ENCODE measurements at places on chromosomes 6 and 20. TPM values are rescaled to one million over a fixed set of nuclear protein-coding genes. Genes with fewer than 3 reads are reported as not detected.

The LY6G6D gene
- not detected for total RNA-seq

The SIRPB2 gene
- total RNA-seq = not detected

The COL21A1 gene
- not detected for total RNA-seq

The EFCAB8 gene
- not detected for total RNA-seq

The GCM1 gene
- total RNA-seq = not detected

The CLIC5 gene
- 0.08 TPM for total RNA-seq

The CTCFL gene
- total RNA-seq = not detected

The GJA10 gene
- not detected for total RNA-seq

DNA sequence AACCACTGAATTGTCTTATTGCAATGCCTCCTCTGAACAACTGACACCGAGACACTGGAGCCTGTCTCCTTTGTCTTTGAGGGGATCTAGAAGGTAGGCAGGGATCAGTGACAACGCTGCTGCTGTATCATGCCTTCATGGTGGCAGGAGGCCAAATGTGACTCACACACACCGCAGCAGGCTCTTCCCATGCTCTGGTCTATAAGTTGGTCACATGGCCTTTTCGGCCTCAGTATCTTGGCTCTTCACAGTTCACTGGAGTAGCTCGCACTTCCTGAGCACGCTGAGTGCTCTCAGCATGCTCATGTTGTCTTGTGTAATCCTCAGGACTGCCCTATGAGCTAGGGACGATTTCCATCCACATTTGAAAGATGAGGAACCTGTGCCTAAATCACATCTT lies 167.4 kb upstream of the PCSK2 start:
- DNase-seq = no peak

- DNase-seq = no peak
Measured at GRCh38 chr6:28884423-28885131, 39.2 kb downstream of the TRIM27 start.

- no peak for DNase-seq
Measured at GRCh38 chr6:89941031-89941762, 46.9 kb downstream of the GJA10 start.

DNA sequence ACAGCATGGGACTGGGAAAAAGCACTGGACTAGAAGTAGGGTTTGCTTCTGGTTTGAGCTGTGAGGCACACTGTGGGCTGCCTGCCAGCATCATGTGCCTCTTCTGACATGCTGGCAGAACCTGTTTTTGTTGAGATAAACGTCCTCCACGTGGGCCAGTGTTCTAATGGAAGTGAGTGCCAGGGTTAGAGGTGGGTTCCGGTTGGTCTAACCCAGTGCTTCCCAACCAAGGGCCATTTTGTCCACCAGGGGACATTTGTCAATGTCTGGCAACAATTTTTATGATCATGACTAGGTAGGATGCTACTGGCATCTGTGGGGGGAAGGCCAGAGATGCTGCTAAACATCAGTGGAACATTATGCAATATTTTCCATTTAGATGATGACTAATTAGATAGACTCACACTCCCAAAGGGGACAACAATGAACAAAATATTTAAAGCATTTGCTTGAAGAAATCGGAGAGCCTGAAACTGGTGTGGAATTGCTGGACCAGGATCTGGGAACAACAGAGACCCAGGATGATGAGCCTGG lies 7.8 kb upstream of the APMAP start:
- DNase-seq = no peak

DNA sequence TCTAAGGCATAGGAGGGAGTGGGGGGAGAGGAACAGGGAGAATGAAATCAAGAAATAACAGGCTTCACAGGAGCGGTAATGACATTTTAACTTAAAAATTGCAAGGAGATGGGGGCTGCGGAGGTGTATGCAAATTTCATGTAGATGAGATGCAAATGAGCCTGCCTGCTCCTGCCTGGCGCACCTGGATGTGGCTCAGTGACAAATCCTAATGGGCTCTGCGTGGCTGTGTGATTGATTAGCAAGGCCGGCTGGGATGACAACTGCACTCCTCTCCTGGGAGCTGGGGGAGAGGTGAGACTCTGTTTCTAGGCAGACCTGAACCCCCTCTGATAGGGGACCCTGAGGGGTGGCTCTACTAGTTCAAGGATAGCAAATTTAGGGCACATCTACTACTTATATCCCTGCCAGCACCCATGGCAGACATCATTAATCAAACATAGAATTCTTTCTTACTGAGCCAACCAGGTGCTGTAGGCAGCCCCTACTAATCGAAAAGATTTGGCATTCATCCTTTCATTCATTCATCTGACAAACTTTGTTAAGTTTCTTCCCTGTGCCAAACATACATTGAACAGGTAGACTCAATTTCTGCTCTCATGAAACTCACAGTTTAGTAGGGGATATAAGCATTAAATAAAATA lies 38.4 kb upstream of the TGM2 start:
- no peak for DNase-seq

- no peak for DNase-seq
Measured at GRCh38 chr6:149933461-149933860, 8.4 kb upstream of the ULBP2 start.

GRCh38 chr6:128070406-128070805 lies 169.5 kb upstream of the THEMIS start:
- DNase-seq = no peak

- no peak for DNase-seq
Measured at GRCh38 chr6:43119482-43119881, 43.4 kb downstream of the PTK7 start.

- DNase-seq = peak; percentile 92
Measured at GRCh38 chr20:36604952-36605398, 604 bp upstream of the RAB5IF start.

DNA sequence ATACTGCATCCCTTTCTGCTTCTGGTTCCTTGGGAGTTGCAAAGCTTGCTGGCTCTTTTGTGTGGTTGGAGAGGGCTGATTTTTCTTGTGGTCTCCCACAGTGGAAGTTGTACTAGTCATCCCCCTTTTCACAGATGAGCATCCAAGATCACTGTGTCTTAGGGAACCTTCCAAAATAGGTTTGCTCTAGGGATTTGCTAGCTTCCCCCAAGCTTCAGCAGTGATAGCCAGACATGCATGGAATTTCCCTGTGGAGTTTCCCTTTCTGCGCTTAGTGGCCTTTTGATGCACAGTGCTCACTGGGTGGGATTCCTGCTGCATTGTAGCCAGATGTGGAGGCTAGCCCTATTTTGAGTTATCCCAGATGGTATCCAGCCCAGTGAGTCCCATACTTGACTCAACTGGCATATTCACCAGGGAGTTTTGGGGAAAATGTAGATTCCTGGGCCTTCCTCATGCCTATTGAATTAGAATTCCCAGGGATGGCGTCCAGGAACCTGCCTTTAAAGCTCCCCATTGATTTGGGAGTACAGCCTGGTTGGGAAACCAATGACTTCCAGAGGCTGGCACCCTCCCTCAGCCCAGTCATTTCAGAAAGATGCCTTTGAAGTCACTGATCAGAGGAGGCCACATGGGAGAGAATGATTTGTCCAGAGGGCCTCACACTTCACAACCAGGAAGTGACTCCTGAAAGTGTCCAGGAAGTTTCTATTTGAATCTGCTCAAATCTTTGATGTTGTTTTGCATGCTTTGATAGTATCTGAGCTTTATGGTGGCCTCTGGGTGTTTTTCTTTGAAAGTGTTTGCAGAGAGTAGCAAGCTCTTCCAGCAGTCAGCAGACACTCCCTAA lies 25.9 kb downstream of the PPARD start:
- DNase-seq = peak; percentile 29

DNA sequence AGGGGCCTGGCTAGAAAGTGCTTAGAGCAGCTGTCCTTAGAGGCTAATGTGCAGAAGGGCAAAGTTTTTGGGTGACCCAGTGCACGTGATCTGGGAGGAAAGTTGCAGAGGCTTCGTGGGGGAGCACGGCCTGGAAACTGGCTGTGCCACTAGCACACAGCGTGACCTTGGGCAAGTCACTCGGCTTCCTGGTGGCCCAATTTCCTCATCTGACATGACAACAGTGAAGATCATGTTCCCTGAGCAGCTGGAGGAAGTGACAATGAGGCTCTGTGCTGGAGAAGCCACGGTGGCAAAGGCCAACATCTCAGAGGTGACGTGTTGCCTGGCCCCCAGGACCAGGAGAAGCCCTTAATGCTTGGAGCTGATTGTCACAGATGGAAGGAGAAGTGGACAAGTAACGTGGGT lies 99.5 kb downstream of the FOXC1 start:
- DNase-seq = no peak

DNA sequence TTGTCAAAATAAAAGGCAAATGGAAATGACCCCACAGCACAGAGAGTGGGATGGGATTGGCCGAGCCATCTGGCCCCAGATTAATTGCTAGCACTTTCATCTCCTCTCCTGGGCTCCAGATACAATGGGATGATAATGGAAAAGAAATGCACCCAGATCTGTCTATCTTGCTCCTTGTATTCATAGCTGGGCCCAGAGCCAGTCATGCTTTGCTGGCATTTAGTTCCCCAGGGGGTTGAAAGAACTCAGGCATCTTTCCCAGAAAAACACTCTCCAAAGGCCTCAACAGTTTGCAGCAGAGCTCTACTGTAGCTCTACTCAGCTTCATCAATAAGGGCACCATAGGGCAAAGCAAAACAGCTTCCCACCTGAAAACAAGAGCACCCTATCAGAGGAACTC lies 116.0 kb upstream of the FOXA2 start:
- DNase-seq = no peak

GRCh38 chr6:145241039-145241438 lies 494.3 kb downstream of the EPM2A start:
- DNase-seq = no peak

- no peak for DNase-seq
Measured at GRCh38 chr6:79656134-79656533, 25.0 kb downstream of the SH3BGRL2 start.

GRCh38 chr6:119134752-119135151 lies 56.3 kb upstream of the FAM184A start:
- DNase-seq = no peak

DNA sequence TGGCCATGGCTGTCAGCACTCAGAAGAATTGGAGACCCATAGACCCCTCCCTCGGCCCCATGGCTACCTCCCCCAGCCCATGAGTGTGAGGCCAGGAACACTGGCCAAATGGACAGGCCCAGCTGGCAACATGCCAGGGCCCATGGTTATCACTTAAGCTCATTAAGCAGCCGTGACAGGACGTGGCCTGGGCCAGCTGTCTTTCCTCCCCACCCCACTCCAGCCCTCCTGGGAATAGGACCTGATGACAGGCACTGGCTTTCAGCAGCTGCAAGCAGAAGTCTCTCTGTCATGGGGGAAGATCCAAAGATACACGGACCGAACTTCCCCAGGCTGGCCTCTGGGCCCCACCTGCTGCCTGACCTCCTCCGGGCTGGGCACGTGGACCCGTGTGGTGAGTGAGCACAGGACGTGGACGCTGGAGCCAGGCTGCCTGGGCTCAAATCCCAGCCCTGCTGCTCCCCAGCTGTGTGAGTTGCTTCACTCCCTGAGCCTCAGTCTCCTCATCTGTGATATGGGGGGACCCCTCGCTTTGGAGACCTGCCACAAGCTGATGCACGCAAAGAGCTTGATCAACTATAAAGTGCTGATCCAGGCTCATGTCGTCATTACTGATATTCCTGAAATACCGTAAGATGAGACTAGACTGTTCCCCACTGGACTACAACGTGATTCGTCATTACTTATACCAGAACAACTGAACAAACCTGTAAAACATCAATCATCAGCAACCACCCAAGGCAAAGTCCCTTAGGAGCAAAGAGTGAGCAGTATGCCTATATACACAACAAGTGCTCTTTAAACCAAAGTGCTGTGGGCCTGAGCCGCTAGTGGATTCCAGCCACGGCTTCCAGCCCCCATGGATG lies 22.0 kb upstream of the VSTM2L start:
- no peak for DNase-seq

- no peak for DNase-seq
Measured at GRCh38 chr20:22430746-22431168, 153.6 kb downstream of the FOXA2 start.

GRCh38 chr6:29005183-29005885 lies at the start of gene ZNF311:
TSS of gene ZNF311 (minus strand) at chr6:29005315. CDS start at chr6:29003954, 1,361 bp downstream.
- no peak for DNase-seq

- DNase-seq = no peak
Measured at GRCh38 chr6:36384095-36384494, 3.4 kb downstream of the ETV7 start.

- peak; percentile 39 for DNase-seq
Measured at GRCh38 chr6:3456898-3457709, at the start of gene SLC22A23. TSS of gene SLC22A23 (minus strand) at chr6:3457050. CDS start at chr6:3456559, 491 bp downstream.

- DNase-seq = no peak
Measured at GRCh38 chr6:43916924-43917877, 147.2 kb downstream of the VEGFA start.

GRCh38 chr6:160030103-160030502 lies 61.2 kb downstream of the IGF2R start:
- no peak for DNase-seq

DNA sequence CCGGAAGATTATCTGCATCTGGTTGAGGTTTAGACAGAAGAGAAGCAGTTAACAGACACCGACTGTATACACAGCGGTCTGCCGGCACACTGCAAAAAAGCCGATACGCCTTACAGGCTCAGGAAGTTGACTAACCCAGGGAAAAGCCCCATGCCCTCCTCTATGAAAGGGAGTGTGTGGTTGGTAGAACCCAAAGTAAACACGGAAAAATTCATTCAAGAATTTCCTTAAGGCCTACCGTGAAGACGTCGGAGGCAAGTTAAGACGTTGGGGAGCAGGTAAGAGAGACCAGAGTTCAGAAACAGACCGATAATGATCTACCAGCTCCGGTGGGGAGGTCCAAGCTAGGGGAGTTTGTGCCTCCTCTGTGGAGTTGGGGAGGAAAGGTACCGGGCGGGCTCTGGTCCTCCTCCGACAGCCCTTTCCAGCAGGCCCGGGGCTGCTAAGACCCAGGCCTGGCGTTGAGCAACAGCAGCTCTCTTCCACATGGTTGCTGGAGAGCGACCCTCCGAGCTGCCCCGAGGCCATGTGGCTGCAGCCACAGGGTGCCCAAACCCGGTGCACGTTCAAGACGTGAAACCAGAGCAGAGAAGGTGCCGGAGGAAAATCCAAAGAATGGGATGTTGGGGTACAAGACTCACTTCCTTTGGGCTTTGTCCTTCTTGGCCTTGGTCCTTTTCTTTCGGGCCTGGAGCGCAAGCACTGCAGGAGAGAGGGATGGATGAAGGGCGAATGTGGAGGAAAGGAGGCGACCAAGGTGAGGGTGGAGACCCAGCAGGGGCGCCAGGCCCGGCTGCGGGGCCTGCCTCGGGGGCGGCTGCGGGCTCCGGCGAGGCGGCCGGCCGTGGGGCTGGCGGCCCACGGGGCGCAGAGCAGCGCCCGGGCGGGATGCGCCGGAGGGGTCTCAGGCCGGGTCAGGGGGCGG lies 809 bp downstream of the SRPK1 start:
- DNase-seq = peak; percentile 51

- no peak for DNase-seq
Measured at GRCh38 chr6:95545686-95546085, 31.6 kb upstream of the MANEA start.

DNA sequence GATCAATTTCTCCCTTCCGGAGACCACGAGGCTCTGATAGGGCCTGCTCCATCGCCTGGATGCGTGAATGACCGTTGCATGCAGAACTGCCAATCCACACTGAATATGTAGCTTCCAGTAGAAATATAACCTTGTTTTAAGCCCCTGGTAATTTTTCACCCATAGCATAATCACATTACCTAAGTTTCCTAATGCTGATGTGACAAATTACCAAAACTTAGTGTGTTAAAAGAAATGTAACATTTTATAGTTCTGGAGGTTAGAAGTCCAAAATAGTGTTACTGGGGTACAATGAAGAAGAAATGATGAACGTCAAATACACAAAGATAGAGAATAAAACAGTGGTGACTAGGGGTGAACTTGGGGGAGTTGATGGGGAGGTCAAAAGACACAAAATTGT lies 22.0 kb upstream of the SIRPD start:
- DNase-seq = no peak
